Activated CD8-positive, alpha-beta T cell treated with anti-CD3 and anti-CD28 coated beads for 36 hours (primary cell): ENCODE measurements at places on chromosomes 2 and 18. TPM values are rescaled to one million over a fixed set of nuclear protein-coding genes. Genes with fewer than 3 reads are reported as not detected.
A peak's percentile ranks its signal among the peaks of the same experiment; 100 is the strongest.

DNA sequence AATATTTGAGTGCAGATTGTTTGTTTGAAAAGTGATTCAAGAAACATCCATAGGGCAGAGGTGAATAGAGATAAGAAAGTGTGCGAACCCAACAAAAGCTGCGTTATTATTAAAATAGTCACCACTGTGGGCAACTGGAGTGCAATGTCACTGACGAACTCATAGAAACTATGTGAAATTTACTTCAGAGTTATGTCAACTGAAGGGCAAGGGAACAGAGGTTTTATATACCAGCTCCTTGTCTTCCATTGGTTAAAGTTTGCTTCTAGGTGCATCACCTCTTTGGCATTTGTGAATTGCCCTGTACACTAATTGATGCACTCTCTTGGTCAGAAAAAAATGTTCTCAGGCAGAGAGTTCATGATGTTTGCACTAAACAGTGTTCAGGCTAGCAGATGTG, 110.5 kb upstream of the NYAP2 start:
- no peak for DNase-seq

DNA sequence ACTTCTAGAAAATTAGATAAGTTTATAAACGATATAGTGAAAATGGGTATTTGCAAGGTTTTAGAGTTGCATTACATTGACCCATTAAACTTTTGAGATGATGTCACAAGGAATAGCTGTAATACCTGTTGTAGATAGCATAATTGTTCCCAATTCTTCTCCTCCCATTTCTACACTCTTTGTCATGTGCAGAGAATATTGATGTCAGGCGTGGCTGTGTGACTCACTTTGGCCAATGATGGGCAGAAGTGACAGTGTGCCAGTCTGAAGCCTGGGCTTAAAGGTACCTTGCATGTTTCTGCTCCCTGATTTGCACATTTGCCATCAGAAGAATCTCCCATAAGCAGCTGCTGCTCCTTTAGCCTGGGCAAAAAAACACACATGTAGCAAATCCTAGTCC, 26.9 kb upstream of the CCBE1 start:
- no peak for DNase-seq

TCF4 gene
- total RNA-seq, result 1.4 TPM

LYPD1 gene
- not detected for total RNA-seq

ANKRD62 gene
- not detected for total RNA-seq

DNA sequence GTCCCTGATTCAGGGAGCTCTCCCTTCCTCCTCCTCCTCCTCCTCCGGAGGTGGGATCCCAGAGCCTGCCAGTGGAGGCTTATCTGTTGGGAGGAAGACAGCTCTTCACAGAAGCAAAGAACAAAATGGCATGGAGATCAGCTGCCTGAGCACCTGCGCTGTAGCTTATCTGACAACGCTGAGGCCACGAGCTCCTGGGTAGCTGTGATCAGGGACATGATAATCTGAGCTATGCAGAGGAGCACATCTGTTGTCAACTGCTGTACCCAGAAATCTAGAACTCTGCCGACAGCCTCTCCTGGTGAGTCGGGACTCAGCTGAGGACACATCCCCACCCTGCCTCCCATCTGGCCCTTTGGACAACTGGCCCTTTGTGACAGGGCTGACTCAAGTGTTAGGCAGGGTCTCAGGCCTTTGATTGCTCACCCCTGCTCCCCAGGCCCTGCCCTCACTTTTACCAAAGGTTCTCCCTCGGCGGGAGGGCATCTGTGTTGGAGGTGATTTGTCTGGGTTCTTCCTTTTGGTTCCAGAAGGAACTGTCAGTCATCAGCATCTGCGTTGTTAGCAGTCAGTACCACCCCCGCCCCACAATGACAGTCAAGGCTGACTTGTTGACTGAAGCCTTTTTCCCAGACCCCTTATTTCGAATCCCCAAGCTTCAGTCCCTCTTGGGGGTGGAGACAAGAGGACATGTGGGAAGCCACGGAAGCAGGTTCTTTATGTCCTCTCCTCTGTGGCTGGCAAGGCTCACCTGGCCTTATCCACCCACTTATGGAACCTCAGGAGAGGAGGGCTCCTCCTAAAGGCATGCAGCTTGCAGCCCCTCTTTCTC, 5.9 kb upstream of the CNNM3 start:
- no peak for DNase-seq

- DNase-seq, result no peak
Measured at GRCh38 chr18:26543373-26543772, 5.0 kb downstream of the KCTD1 start.

GPR55 gene
- total RNA-seq, result 5.0 TPM

DNA sequence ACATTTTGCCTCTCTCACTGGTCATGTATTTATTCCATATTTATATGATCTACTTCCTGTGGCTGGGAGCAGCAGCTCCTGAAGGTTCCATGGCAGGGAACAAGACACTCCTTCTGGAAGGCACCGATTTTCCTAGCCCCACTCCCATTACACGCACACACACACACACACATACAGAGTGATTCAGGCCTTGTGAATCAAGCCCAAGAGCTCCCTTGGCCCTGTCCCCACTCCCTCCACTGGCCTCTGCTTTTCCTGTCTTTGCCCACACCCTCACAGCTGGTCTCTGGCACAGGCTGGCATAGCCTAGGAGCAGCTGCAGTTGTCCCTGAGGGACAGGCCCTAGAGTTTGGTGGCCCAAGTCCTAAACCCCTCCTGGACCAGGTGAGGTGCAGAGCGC, 201.7 kb downstream of the NAPG start:
- no peak for DNase-seq

DNA sequence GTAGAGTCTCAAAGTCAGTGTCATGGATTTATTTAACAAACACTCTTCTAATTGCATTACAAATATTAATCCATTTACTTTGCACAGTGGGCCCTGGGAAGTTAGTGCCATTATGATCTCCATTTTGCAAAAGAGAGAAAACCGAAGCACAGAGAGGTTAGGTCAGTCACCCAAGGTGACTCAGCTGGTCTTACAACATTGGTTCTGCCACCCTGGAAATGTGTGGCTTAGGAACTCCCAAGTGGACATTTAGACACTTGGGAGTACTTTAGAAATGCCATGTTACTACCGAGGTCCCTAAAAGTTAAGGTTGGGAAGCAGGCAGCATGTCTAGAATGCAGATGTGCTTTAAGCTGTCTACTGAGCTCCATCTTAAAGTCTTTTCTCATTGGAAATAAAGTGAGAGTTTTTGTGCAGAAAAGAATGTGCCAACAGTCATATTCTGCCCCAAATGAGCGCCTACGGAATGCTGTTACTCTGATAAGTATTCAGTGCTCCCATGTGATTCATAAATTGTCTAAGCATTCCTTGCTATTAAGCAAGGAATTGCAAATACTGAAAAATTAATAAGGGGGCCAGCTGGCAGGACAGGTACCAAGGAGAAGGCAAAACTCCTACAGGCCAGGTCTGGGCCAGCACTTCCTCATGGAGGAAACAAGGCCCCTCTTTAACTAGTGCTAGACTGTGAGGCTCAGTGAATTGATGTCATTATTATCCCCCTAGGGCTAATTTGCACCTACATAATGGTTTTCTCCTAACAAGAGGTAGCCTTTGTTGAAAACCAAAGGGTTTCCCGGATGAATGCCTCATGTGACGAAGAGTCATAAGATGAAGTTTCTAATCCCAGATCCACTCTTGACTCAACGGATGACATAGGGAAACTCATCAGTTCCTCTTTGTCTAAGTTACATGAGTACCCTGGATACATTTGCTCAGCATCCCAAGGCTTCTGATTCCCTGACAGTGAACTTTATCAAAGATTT, 16.3 kb downstream of the NRP2 start:
- no peak for DNase-seq

ZFP36L2 gene
- total RNA-seq, result 102 TPM

- no peak for DNase-seq
Measured at GRCh38 chr2:72579591-72580180, 246.1 kb downstream of the EXOC6B start.

- DNase-seq, result no peak
Measured at GRCh38 chr2:101958061-101958460, 33.7 kb upstream of the IL1R2 start.

DNA sequence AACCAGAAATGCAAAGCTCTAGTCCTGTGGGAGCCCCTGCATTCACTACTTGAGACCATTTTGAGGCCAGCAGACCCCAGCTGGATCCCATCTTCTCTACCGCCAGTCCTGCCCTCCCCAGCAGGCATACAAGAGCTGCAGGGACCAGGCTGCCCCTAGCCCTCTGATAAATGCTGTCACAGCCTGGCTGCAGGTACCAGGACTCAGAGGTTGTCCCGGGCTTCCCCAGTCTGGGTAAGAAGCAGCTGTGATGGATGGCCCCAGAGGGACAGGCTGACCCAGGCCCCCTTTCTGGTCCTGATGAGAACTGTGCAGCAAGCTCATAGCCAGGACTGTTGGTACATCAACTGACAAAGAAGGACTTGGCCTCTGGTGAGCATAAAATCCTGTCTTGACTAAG, 132.9 kb upstream of the APCDD1 start:
- DNase-seq, result no peak

TXNL1 gene
- total RNA-seq, result 74.5 TPM

- DNase-seq, result no peak
Measured at GRCh38 chr2:10258326-10258725, 44.4 kb upstream of the HPCAL1 start.

- DNase-seq, result no peak
Measured at GRCh38 chr2:10045561-10046355, 2.4 kb downstream of the KLF11 start.

DNA sequence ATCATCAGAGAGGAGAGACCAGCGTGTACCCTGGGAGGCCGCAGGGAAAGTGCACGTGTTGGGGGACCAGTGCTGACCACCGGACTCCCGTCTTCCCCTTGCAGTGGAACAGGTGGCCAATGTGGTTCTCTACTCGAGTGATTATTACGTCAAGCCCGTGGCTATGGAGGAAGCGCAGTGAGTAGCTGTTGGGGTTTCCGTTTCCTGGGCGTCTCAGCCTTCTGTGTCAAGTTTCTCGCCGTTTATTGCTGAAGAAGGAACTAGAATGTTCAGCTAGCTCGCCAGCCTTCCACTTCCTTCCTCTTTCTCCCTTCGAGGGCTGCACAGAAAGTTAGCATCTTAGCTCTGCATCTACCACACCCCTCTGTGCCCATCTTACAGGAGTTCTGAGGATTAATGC, 22.8 kb upstream of the DGKD start:
- peak; percentile 81 for DNase-seq

GRCh38 chr2:70322518-70322917, 20.7 kb upstream of the FAM136A start:
- no peak for DNase-seq

- no peak for DNase-seq
Measured at GRCh38 chr18:79599441-79599931, 80.1 kb upstream of the CTDP1 start.

- no peak for DNase-seq
Measured at GRCh38 chr18:79008356-79008940, 28.8 kb downstream of the SALL3 start.

DIS3L2 gene
- total RNA-seq, result 27.2 TPM

GRCh38 chr2:58466804-58467203, 225.7 kb upstream of the FANCL start:
- no peak for DNase-seq

GRCh38 chr2:168216351-168217005, 30.9 kb downstream of the STK39 start:
- no peak for DNase-seq

DNA sequence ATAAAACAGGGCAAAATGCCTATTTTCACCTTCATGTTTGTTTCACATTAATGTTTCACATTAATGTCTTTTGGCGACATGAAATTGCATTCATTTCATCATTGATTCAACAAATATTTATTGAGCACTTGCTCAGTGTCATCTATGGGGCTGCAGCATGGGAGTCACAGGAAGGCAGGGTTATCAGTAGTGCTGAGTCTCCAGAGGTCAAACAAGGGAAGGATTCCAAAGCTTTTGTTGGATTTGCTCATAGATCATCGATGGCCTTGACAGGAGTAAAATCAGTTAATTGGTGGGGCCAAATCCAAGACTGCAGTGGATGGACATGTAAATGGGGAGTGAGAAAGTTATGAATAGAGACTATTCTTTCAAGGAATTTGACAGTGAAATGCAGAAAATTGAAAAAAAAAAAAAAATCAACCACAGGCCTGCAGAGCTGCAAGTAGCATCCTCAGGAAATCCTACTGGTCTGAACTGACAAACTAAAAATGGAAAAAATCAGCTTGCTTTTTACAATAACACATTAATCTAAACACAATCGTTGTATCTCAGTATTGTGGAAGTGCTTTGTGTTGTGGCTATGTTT, 1290.8 kb downstream of the DPP10 start:
- no peak for DNase-seq

DNA sequence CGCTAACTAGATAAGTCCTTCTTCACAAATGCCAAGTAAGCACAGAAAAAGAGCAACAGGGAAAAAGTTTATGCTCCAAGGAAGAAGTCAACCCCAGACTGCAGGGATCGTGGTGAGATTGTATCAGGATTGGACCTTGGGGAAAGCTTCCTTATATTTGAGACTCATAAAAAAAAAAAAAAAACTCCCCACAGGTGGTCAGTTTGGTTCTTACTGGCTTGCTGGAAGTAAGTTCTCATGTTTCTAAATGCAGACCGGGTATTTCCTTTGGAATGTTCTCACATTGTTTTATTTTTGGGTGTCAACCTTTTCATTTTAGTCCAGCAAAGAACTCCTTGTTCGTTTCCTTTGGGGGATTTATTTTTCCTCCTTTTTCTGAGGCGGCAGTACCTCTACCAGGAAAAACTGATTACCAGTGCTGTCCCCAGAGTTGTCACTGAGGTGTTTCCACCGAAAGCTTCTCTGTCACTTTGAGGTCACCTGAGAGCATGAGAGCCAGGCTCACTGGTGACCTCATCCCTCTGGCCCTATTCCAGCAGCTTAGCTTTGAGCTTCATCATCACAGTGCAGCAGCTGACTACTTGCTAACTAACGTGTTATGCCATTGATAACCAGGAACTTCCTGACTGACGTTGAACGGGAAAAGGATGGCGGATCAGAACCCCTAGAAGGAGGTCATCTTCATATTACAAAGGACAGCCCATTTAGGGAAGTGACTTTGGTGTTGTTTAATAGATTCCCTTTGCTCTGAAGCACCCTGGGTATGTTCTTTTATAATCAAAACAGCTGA, 16.8 kb upstream of the ATP8B1 start:
- DNase-seq, result peak; percentile 52

- peak; percentile 37 for DNase-seq
Measured at GRCh38 chr2:170371231-170371998, 193.5 kb downstream of the MYO3B start.

DNA sequence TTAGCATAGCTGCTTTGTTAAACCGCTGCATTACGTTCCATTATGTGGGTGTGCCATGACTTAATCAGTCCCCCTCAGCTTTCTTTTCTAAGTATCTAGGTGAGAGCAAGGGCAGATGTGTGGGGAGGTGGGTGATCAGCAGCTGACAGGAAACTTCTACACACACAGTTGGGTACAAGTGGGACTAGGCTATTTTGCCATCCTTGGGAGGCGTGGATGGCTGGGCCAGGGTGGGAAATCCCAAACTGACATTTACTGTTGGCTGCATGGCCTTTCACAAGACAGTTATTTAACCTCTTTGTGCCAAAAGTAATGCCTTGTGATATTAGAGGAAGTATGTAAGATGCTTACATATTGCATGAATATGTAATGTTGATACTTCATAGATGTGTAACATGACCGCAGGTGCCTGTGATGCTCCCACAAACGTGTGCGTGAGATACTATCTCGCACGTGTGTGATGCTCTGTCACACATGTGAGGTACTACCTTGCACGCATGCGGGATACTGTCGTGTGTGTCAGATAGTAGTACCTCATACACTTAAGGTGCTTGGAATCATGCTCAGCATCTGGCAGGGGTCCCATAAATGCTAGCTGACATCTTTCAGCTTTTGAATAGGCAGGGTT, 314.5 kb downstream of the PRKCE start:
- no peak for DNase-seq

BOLL gene
- not detected for total RNA-seq
